Right cardiac atrium (tissue), 5 donors: ENCODE measurements at places on chromosomes 1 and 21. TPM values are rescaled to one million over a fixed set of nuclear protein-coding genes. Genes with fewer than 3 reads are reported as not detected.
A peak's percentile ranks its signal among the peaks of the same experiment; 100 is the strongest.

GRCh38 chr1:2632561-2633361 lies at the start of gene MMEL1:
TSS of gene MMEL1 (minus strand) at chr1:2633016. CDS start at chr1:2629484, 3,532 bp downstream.
- DNase-seq, result peak; percentile 40

- peak; percentile 46 for DNase-seq
Measured at GRCh38 chr1:168485048-168485447, 58.7 kb downstream of the XCL2 start.

DNA sequence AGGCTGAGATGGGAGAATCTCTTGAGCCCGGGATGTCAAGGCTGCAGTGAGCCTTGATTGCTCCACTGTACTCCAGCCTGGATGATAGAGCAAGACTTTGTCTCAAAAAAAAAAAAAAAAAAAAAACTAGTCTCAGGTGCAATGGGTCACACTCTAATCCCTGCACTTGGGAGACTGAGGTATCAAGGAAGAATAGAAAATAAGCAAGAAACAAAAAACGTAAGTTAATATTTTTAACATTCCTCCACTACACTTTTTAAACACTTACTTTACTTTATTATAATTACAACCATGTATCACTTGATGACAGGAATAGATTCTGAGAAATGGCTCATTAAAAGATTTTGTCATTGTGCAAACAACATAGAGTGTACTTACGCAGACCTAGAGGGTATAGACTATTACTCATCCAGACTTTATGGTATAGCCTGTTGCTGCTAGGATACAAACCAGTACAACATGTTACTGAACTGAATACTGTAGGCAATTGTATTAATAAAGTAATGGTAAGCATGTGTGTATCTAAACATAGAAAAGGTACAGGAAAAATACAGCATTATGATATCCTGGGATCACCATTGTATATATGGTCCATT lies 1244.1 kb upstream of the ADGRL4 start:
- DNase-seq, result no peak

- DNase-seq, result no peak
Measured at GRCh38 chr1:85544689-85545215, 35.8 kb upstream of the CCN1 start.

DNA sequence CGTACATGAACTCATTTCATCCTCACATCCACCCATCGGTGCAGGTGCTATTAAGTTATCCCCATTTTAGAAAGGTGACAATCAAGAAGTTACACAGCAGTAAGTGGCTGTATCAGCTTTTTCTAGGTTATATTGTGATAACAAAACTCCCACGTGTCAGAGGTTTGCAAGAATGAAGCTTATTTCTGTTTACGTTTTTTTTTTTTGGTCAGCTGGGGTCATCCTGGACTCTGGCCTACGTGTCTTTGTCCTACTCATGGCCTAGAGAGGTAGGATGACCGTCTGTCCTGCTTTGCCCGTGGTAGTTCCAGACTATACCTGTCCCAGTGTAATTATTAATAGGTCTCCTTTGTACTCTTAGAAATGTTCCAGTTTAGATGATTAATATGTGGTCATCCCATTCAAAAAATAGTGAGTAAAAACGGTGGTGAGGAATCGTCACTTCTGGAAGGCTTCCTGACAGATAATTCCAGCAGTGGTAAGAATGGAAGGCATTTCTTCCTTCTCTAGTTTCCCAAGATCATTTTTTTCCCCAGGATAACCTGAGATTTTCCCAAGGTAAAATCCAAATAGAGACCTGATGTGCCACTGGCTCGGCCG lies 64.2 kb upstream of the KIF26B start:
- no peak for DNase-seq

DNA sequence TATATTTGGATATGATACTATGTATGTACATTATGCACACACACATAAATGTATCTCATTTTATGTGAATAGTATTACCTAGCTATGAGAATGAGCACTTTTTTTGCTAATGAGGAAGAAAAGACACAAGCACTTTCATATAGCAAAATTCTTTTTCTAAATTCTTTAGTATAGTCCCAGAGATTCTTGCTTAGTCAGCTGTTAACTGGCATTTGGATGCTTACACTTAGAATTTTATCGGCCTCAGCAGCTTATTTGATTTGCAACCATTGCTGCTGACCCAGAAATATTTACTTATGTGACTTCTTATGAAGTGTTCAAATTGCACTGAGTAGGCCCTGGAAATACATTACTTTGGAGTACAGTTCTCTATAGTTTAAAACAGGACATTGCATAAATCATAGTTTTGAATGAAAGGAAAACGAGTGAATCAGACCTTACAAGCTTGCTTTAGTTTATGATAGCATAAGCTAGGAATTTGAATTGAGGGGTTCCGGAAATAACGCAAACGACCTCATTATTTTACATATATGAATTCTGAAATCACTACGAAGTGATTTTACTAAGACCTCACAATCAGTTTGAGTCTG lies 653.9 kb upstream of the NEGR1 start:
- DNase-seq, result no peak

DNA sequence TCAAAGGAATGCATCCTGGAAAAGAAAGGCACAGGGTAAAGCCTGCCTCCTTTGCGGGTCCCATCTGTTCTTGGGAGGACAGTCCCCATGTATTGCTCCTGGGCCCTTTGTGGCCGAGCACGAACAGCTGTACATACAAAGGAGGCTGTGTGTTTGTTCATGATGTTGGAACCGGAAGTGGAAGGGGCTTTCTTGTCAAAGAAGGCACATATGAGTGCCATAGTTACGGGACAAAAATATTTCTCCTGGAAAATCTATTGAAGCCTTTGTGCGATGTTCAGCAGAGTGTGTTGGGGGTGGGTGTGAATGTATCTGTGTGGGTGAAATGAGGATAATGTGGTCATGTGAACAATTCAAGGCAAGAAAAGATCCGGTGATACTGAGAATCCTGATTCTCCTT lies 297.6 kb downstream of the DISC1 start:
- DNase-seq, result no peak

DNA sequence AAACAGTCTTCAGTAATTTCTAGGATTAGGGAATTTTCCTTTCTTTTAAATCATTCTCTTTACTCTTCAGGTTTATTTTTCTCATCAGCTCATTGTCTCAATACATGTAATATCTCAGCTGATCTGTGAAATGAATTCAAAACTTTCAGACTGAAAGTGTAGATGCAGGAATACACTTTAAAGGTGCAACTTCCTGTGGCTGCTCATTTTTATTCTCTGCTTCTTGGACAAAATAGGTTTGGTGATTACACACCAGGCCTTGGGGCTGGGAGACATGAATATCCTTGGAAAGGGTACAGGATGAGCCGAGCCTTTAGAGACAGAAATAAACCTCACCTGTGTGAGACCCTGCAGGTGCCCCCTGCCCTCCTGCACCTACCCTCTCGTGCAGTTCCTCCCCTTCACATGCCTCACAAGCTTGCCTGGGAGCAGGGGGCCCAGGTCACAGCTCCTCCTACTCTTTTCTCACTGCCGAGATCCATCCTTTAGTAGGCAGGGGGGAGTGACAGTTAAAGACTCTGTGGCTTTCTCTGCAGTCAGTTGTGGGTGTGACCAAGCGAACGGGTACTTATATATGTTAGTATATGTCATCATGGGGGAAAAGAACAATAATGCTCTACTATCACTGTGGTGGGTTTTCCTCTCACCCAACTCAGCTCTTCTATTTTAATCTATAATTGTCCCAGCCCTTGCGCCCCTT lies 23.6 kb downstream of the XCL2 start:
- no peak for DNase-seq

- peak; percentile 53 for DNase-seq
Measured at GRCh38 chr1:202084791-202085681, 37.7 kb upstream of the GPR37L1 start.

GRCh38 chr1:206004826-206005225 lies 1.6 kb upstream of the RAB7B start:
- DNase-seq, result no peak

DNA sequence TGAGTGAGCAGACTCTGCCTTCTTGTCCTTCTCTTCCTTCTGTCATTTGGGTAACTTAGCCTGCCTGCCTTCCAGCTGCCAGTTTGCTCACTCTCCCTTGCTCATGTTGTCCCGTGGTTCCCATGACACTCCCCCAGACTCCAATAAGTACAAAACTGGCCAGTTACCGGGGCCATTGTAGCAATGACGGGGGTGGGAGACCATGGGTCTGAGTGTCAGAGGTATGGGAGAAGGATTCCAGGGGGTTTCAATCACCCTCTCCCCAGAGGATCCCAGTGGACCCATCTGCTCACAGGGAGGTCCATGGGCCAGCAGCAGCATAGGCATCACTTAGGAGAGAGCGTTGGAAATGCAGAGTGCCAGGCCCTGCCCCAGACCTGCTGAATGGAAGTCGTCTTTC lies 51.3 kb downstream of the CAPN9 start:
- no peak for DNase-seq

DNA sequence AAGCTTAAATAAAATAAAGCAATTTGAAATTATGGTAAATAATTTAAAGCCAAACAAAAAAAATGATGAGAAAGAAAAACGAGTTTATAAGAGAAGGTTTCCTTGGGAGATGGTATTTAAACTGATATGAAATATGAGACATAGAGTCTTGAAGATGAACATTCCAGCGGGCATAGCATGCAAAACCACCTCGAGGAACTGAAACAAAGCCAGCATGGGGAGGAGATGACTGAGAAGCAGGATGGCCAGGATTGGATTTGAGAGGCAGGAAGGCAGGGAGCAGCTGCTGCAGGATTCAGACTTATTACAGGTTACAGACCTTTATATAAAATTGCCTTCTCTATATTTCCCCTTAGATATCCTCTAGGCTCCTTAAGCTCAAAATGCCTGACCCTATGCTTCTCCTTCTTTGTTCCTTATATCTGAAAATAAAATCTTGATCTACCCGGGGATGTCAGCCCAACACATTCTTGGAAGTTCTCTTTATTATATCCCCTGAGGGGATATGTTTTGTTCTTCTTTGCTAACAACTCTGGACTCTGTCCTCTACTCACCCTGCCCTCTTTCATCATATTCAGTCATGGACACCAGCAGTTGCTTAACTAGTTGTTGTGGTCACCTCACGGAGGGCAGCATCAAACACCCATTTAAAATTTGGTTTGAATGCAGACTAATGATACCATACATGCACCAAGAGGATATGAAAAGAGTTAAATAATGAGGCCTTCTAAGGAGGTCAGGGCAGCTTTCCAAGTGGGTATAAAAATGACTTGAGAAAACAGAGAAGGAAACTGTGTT lies 719.1 kb upstream of the B3GALT2 start:
- no peak for DNase-seq

DNA sequence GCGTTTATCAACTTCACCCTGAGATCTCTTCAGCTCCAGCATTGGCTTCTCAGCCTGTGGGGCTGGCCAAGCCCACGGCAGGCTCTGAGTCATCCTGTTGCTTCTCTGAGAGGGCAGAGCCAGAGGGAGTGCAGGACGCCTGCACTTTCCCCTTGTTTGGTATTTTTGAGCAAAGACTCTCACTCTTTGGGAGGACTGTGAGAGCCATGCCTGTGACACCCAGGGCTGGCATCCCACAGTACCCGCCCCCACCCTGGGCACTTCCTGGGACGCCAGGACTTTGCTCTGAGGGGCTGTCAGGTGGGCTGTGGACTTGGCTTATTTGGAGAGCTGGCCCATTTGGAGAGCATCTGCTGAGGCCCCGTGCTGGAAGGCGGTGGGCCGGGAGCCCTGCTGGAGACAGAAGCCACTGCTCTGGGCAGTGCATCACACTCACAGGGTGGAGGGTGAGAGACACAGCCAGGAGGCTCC lies 37.4 kb downstream of the VANGL1 start:
- DNase-seq, result peak; percentile 72

DNA sequence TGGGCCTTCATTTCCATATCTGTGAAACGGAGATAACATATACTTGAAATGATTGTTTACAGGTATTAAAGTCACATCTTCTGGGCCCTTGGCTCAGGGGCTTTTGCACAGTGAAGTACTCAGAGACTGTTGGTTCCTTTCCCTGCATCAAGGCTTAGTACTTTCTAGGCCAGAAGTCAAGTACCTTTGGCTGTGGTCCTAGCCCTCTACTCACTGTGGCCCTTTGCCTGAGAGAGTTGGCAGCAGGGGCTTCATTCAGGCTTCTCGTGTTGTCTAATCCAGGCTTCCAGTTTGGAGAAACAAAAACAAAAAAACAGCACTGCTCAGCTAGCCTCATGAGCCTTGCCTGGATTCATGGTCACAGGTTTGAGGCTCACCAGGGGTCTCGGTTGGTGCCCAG lies 8.1 kb upstream of the DPH2 start:
- DNase-seq, result no peak

GRCh38 chr1:232390590-232390989 lies 239.3 kb downstream of the SIPA1L2 start:
- no peak for DNase-seq

DNA sequence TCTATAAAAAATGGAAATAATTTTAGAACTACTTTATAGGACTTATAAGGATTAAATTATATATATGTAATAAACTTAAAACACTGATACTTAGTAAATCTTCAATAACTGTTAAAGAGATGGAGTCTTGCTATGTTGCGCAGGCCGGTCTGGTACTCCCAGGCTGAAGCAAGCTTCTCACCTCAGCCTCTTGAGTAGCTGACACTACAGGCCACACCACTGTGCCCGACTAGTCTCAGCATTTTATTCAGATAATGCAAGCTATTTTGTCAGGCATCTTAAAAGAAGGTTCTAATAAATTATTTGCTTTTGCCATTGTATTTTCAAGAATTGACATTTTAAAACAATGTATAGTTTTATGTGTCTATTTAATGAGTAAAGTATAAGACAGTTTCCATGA lies 20.8 kb downstream of the CNST start:
- no peak for DNase-seq

- DNase-seq, result no peak
Measured at GRCh38 chr1:100234432-100234831, 15.2 kb downstream of the DBT start.

DNA sequence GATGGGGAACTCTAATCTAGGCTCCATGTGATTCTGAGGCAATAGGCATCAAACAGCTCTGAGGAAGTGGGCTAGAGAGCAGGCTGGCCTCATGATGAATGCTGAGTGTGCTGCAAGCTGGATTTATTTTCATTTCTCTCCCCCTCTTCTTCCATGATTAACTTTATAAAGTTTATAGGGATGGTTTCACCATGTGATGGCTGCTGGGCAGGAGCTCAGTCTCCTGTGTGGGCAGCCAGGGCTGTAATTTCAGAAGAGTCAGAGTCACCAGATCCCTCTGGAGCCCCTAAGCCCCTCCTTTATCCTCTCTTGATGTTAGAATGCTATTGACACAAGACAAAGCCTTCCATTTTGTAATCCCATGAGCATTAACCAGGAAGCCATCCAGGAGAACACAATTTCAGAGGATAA lies 143.6 kb downstream of the CNIH3 start:
- DNase-seq, result no peak

USH2A gene
- 0.29 TPM for polyA plus RNA-seq

DHDDS gene
- 21.5 TPM for polyA plus RNA-seq

OR2G6 gene
- not detected for polyA plus RNA-seq

AKNAD1 gene
- not detected for polyA plus RNA-seq

LRRC38 gene
- 0.36 TPM for polyA plus RNA-seq

SMPDL3B gene
- 0.11 TPM for polyA plus RNA-seq

MASP2 gene
- not detected for polyA plus RNA-seq

PRRC2C gene
- 20.2 TPM for polyA plus RNA-seq
